ENCODE measurements at places on chromosomes 7 and 10. TPM values are rescaled to one million over a fixed set of nuclear protein-coding genes. Genes with fewer than 3 reads are reported as not detected.

DNA sequence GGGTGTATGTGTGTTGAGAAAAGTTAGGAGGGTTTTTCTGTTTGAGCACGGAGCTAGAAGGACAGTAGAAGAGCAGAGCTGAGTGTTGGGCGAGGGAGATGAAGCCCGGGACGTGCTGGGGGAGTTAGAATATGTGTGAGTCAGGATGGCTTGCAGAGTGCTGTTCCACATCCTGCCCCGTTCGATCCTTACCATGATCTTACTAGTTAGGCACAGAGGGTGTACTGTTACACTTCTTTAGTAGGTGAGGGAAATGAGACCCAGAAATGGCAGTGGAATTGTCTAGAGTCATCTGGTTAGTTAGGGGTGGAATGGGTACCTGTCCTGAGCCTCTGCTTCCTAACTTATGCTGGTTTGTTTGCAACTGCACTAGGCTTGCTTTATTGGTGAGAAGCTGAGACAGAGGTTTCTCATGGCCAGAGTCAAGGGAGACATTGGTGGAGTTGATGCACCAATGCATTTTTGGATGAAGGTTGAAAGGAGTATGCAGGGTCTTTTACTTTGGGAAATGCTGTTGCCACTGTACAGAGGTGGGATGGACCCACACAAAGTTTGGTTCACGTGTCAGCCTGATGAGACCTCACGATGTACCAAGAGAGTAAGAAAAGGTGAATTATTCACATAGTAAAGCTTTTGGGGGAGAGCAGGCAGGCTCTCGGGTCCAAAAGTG lies 42.4 kb downstream of the CCNY start:
- DNase-seq = no peak

DNA sequence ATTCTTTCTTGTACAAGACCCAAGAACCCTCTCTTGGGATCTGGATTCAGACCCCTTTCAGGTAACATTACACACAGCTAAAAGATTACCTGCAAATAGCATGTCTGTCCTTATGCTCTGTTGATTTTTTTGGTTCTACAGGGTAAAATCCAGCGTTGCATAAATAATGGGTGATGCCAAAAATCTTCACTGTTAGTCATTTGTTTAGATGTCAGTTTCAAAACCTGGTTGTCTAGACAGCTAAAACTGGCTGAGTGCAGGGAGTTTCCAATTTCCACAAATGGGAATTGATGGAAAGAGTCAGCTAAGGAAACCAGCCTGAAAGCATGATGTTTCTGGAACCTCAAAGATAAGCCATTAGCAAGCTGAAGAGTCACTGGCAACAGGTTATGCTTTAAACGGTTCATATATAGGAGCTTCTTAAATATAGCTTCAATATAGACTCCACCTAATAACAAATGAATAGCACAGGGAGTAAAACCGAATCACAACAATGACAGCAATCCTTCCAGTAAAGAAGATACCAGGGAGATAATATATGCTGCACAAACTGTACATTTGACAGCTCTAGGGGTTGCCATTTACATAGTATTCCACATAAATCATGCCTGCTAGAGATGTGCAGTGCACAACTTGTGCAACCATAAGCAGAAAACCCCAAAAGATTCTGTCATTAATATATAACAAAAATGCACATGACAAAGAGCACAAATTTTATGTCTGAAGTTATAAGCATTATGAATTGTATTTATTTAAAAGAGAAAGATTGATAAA lies 20.4 kb downstream of the CCDC71L start:
- no peak for DNase-seq

DNA sequence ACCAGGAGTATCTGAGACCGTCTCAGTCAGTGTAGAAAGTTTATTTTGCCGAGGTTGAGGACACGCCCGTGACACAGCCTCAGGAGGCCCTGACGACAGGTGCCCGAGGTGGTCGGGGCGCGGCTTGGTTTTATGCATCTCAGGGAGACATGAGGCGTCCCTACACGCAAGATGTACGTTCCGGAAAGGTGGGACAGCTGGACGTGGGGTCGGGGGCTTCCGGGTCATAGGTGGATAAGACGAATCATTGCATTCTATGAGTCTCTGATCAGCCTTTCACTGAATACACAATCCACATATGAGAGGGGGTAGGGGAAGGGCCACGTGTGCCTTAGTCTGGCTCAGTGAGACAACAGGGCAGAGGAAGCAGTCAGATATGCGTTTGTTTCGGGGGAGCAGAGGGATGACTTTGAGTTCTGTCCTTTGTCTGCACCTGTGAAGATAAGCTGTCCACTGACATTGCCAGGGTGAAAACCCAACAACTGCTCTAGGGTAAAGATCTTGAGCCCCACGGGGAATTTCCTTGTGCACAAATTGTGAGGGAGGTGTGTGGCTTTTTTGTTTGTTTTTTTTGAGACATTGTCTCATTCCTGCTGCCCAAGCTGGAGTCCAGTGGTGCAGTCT lies 66.2 kb downstream of the DNAJB6 start:
- DNase-seq = peak; percentile 53

The SLC26A3 gene
- 0.45 TPM for total RNA-seq

GRCh38 chr7:117548035-117548434 lies 68.2 kb downstream of the CFTR start:
- DNase-seq = no peak

The AKR1C4 gene
- not detected for total RNA-seq

The C1GALT1 gene
- total RNA-seq = 23.8 TPM

The HOXA11 gene
- 6.1 TPM for total RNA-seq

DNA sequence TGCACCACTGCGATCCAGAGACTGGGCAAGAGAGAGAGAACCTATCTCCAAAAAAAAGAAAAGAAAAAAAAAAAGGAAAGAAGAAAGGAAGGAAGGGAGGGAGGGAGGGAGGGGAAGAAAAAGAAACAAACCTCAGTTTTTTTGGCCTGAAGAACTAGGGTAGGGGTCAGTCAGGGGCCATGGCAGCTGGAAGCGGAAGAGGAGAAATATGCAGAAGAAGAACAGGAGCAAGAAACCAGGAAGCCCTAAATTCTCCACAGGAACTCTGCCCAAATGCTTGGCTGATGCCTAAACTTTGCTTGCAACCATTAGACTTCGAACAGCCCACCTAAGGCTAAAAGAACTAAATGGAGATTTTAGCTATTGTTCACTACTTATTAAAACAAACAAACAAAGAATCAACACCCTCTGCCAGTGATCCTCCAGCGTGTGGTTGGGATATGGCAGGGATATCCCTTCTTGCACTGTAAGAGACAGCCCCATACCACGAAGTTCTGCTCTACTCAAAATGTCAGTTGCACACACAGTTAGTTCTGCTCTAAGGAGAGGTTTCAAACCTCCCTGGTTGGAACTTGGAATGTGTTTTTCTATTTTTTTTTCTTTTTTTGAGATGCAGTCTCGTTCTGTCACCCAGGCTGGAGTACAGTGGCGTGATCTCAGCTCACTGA lies 139.5 kb downstream of the FAM107B start:
- no peak for DNase-seq

- DNase-seq = no peak
These were observed 183.2 kb upstream of the LYZL1 start for GRCh38 chr10:29105516-29106215.

DNA sequence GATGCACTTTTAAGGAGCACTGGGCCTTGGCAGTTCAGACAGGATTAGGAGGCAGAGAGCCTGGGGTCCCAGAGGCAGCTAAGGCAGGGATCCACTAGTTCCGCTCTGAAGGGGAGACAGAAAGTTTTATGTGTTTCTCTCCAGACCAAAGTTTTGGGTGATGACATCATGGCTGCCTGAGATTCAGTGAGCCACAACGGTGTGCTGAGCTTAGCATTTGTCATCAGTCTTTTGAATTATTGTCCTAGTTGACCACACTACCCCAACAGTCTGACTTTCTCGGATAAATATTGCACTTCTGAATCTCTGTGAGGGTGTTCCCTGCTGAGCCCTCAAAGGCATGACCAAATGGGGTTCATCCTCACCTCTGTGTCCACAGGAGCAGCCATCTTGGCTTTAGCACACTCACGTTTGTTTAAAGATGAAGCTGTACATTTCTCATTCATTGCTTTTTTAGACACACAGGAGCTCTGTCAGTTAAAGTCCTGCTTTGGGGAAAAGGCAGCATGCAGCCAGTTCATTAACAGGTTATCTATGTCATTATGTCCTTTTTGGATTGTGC lies 297.7 kb upstream of the LRGUK start:
- no peak for DNase-seq

DNA sequence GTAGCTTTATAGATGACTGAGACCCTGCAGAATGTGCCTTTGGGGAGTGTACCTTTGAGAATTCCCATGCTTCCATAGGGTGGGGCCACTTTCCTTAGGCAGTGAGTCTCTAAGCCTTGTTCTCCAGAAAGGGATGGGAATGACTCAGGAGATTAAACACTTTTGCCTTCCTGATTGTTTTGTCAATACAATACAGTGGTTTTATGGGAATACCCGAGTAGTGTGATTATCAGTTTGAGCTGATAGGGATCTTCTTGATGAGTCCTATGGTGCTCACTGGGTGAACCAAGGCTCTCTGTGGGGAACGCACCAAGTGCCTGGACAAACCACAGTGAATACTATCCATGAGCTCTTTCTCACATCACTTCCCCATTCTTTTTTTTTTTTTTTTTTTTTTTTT lies 6.3 kb downstream of the MYOF start:
- DNase-seq = no peak

The HTR5A gene
- total RNA-seq = not detected

DNA sequence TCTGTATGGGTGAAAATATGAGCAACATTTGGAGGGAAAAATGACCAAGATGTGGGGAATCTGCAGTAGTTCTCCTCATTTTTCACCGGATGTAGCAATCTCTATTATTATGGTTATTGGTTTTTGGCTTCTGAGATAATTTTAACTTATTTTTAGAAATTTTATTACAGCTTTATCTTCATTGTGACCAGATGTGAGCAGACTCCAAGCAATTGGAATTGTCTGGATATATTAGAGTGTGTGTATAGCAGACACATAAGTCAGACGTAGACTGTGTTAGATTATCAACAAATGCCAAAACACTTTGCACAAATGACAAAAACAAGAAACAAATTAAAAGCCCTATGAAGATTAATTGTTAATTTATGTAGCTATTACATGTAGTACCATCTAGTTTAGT lies 249.1 kb downstream of the DNAJB9 start:
- DNase-seq = no peak

DNA sequence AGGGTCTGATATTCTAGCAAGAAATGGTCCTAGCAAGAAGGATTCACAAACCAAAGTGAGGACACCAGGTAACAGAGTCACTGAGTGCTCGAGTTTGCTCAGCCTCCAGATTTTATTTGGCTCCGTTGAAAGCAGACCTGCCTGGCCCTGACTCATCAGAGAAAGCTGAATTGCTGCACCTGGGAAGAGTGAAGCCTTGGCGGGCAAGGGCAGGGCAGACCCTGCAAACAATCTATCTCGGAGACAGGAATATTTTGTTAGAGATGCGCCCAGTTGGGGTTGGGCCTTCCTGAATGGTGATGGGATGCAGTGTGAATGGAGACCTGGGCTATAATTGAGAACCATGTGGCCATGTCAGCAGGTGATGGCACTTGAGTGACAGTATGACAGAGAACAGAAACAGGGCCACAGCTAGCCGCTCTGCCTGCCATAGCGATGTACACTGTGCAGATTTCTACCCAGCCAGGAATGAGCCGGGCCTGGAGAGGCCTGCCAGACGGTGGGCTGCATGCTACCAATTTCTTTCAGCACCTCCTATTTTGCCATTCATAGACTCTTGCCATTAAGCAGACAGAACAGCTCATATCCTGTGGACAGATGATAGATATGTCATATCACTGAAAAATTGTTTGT lies 744.2 kb downstream of the LRMDA start:
- no peak for DNase-seq

GRCh38 chr7:157688533-157689268 lies 351.9 kb downstream of the DNAJB6 start:
- DNase-seq = peak; percentile 87

The CCM2 gene
- 53.2 TPM for total RNA-seq

DNA sequence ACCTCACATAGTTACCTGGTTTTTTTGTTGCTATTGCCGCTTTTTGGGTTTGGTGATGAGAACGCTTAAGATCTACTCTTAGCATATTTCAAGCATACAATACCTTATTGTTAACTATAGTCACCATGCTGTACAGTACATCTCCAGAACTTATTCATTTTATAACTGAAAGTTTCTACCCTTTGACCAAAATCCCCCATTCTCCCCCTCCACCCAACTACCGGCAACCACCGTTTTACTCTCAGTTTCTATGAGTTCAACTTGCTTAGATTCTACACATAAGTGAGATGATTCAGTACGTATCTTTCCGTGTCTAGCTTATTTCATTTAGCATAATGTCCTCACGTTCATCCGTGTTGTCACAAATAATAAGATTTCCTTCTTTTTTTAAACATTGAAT lies 86.7 kb upstream of the IL6 start:
- no peak for DNase-seq

The STYXL1 gene
- total RNA-seq = 9.7 TPM

DNA sequence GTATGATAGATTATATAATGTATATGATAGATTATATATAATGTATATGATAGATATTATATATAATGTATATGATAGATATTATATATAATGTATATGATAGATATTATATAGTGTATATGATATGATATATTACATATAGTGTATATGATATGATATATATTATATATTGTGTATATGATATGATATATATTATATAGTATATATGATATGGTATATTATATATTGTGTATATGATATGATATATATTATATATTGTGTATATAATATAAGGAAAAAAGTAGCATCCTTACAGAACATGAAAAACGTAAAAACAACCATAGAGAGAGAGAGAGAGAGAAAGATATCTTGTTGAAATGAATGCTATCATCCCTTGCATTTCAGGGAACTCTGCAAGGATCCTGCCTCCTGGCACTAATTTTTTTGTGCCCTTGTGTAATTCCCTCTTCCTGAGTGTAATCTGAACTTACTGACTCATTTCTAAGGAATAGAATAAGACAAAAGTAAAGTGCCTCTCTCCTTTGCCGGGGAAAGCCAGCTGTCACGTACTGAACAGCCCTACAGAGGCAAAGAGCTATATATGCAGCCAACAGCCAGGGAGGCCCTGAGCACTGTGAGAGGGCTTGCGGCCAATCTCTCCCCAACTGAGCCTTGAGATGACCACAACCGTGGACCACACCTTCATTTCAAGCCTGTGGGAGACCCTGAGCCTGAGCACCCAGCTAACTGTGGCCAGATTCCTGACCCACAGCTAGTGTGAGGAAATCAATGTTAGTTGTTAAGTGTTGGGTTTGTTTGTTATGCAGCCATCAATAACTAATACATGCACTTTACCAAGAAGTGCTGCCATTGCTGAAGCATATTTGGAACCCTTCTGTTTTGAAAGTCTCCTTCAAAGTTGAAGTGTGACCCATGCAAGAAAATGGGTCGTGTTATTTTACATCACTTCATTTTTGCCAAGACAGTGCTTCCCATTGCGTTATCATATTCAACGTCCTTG lies 61.1 kb upstream of the EZH2 start:
- DNase-seq = no peak
